Stimulated activated CD8-positive, alpha-beta memory T cell treated with anti-CD3 and anti-CD28 coated beads, Interleukin-7, amount 100 ng/mL, for 1 hour (primary cell): ENCODE measurements at places on chromosomes 7 and 10.
A peak's percentile ranks its signal among the peaks of the same experiment; 100 is the strongest.

- no peak for DNase-seq
These were observed 49.3 kb downstream of the CAMK2B start for GRCh38 chr7:44275957-44276570.

GRCh38 chr7:76074972-76075370, 27.1 kb downstream of the MDH2 start:
- no peak for DNase-seq

- DNase-seq: no peak
These were observed 220.3 kb upstream of the STK17A start for GRCh38 chr7:43362652-43363034.

DNA sequence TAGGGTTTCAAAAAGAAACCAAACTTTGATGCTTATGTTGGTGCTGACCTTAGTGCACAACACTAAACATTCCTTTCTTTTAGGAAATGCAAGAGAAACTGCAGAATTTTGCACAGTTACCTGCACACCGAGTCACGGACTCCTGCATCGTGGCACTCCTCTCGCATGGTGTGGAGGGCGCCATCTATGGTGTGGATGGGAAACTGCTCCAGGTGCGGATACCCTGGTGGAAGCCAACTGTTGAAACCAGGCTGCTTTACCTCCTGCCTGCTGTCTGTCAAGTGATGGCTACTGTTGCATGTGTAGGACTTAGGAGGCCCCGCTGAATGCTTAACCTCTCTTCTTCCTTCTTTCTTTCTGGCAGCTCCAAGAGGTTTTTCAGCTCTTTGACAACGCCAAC, 11.7 kb downstream of the CASP2 start:
- peak; percentile 43 for DNase-seq

GRCh38 chr7:132488634-132489302, 87.5 kb downstream of the PLXNA4 start:
- DNase-seq: no peak

- no peak for DNase-seq
These were observed 173.6 kb upstream of the TEX47 start for GRCh38 chr7:88969167-88969566.

DNA sequence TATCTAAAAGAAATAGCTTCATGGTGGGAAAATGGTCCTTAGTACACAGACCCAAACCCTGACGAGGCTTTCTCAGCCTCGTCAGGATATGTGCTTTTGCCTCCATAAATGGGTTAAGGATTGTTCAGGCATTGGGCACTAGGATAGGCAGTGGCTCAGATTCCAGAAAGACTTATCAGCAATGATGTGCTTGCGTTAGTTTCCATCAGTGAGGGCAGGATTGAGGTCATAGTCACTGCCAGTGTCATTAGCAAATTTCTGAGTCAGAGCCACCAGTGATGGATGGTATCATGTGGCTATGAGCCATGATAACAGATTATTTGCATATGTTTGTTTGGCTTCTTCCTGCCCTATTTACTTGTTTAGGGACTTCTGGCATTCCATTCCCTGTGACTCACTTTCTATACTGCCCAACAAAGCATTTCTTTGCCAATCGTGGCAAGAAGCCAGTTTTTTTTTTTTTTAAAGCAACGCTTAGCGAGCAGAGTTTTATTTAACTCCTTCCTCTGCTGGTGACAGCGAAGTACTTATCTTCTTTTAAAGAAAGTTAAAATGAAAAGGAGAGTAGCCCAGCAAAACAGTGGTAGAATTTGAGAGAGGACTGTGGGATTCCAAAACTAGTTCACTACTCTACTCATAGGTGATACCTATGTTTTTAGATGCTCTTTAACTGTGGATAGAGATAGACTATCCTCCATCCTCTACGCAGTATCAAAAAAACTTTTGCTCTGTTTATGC, 44.4 kb downstream of the MYPN start:
- no peak for DNase-seq
